ENCODE measurements at places on chromosomes 3 and 15. TPM values are rescaled to one million over a fixed set of nuclear protein-coding genes. Genes with fewer than 3 reads are reported as not detected.

DNA sequence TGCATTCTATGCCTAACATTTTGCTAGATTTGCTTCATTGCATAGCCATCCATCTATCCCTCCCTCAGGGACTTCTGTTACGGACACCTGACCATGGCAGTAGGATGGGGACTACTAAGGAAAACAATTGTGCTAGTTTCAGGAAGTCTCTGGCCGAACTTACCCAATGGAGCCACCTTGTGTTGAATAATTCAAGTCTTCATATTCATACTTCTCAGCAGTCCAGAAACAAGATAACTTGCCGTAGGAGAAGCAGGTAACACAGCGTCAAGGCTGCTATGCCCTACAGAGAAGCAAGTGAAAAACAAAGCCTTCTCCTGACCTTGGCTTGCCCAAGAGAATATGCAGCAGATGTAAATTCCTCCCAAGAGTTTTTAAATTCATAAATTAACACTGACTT is 685.3 kb downstream of the GRM7 start:
- no peak for DNase-seq
- no peaks in the 10 kb centered on the region for H3K4me1 ChIP-seq

GRCh38 chr3:177378168-177378567 is 180.9 kb upstream of the TBL1XR1 start:
- no peaks in the 10 kb centered on the region for H3K27me3 ChIP-seq
- peaks cover 8% of the 10 kb centered on the region for H3K36me3 ChIP-seq
- no peak for DNase-seq

DNA sequence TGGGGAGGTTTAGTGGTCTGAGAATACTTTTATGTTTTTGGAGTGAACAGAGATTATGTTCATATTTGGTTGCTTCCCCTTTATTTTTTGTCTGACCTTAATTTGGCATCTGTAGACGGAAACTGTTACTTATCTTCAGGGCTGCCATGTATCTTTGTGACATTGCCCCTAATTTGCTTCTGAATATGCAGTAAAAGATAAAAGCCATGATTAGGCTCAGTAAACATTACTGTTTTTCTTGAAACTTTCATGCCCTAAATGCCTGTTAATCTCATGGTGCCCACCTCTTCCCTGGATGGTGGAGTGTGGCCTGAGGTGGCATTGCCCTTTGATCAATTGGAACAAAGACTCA is 106.7 kb downstream of the C3orf70 start:
- no peak overlapping the region for H3K4me3 ChIP-seq
- H3K36me3 ChIP-seq: peaks cover 28% of the 10 kb centered on the region

DNA sequence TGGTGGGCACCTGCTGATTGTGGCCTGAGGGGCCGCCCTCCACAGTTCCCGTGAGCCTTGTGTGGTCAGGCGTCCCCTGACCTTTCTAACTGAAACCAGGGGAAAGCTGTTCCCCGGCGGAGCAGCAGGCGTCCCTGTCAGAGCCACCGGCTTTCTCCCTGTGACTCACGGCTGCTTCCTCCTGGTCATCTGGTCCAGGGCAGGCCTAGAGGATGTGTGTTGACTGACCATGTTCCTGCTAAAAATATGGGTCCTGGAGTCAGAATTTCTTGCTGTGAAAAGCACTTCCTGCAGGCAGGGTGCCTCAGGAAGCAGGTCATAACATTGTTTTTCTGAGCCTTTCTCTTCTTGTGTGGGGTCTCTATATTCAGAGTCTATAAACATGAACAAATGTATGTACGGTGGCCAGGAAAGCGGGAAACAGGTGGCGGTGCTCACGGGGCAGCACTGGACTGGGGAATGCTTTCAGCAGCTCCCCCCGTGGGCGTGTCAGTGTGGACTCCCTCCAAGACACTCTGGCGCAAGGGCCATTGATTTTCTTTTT is 38.4 kb upstream of the CGNL1 start:
- H3K36me3 ChIP-seq: no peaks in the 10 kb centered on the region
- no peak overlapping the region for H3K27ac ChIP-seq
- H3K27me3 ChIP-seq: no peaks in the 10 kb centered on the region
- peaks cover 24% of the 10 kb centered on the region for H3K4me1 ChIP-seq
- H3K4me3 ChIP-seq: no peak overlapping the region

DNA sequence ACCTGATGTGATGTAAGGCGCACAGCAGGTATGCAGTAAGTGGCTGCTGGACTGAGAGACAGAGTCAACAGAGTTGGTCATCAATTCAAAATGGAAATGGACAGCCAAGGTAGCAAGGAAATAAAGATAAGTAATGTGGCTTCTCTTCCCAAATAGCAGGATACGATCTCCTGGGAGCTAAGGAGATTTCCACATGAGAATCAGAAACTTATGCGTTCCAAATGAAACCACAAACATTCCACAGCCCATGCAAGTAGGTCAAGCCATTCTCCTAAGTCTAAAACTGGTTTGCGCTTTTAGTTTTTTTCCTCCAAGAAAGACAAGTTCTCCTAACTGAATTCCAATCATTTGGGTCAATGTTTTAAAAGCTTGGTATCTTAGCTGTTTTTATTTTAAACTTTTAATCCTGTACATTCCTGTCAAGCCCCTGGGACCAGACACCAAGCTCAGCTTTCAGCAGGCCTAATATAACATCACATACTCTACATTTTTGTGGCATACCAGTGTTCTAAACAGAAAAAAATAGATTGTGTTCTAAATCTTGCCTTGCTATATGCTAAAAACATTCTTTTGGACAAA is 73.7 kb upstream of the TSPAN3 start:
- no peaks in the 10 kb centered on the region for H3K27me3 ChIP-seq
- H3K4me1 ChIP-seq: peaks cover 49% of the 10 kb centered on the region
- peaks cover 36% of the 10 kb centered on the region for H3K36me3 ChIP-seq
- H3K4me3 ChIP-seq: peak overlapping the region; percentile 5
- H3K27ac ChIP-seq: peak overlapping the region; percentile 98

DNA sequence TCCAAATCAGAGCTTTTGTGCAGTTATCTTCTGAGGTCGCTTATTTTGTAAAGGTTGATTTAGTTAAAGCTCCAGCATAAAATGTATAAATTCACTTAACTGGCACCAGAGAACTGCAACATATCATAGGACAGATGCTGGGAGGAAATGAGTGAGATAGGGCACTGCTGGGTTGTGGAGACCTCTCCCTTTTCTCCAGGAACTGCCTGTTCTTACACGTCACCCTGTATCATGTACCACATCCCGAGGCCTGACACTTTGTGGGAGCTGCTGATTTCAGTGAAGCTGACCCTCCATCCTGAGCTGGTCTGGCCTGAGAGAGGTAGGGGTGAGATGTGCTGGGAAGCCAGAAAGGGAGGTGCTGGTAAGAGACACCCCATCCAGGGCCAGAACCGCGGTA is 213.8 kb upstream of the FEZF2 start:
- H3K27ac ChIP-seq: no peak overlapping the region
- H3K36me3 ChIP-seq: no peaks in the 10 kb centered on the region
- H3K4me1 ChIP-seq: no peaks in the 10 kb centered on the region
- no peak overlapping the region for H3K4me3 ChIP-seq
- no peak for DNase-seq

GRCh38 chr3:194075802-194076460 is 60.0 kb upstream of the HES1 start:
- DNase-seq: no peak
- peaks cover 23% of the 10 kb centered on the region for H3K4me1 ChIP-seq
- no peaks in the 10 kb centered on the region for H3K36me3 ChIP-seq
- no peak overlapping the region for H3K4me3 ChIP-seq
- no peak overlapping the region for H3K27ac ChIP-seq
- peaks cover 4% of the 10 kb centered on the region for H3K27me3 ChIP-seq

DNA sequence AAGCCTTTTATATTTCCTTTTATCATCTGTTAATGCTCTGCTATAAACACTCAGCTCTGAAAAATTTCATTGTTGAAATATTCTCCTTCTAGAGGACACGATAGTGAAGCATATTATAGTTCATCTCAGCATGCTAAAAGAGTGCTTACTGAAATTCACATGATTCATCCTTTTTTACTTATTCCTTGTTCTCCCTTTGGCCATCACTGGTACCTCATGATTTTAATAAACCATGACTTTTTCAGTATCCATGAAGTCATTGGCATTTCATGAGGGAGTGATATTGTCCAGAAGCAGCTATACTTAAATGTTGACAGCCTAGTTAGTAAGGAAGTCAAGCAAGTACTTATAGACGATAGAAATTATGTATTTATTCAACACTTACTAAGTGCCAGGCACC is 112.7 kb downstream of the PROS1 start:
- H3K27ac ChIP-seq: no peak overlapping the region
- no peak for DNase-seq
- H3K4me1 ChIP-seq: no peaks in the 10 kb centered on the region
- peaks cover 2% of the 10 kb centered on the region for H3K36me3 ChIP-seq
- no peak overlapping the region for H3K4me3 ChIP-seq
- no peaks in the 10 kb centered on the region for H3K27me3 ChIP-seq

GRCh38 chr3:28808068-28808467 is 459.4 kb upstream of the AZI2 start:
- no peak overlapping the region for H3K27ac ChIP-seq
- no peaks in the 10 kb centered on the region for H3K27me3 ChIP-seq
- DNase-seq: no peak
- no peaks in the 10 kb centered on the region for H3K4me1 ChIP-seq
- no peak overlapping the region for H3K4me3 ChIP-seq

GRCh38 chr3:72633534-72633933 is 214.7 kb downstream of the SHQ1 start:
- no peaks in the 10 kb centered on the region for H3K36me3 ChIP-seq
- no peaks in the 10 kb centered on the region for H3K27me3 ChIP-seq
- no peak overlapping the region for H3K4me3 ChIP-seq
- H3K4me1 ChIP-seq: peaks cover 20% of the 10 kb centered on the region
- no peak for DNase-seq

- no peaks in the 10 kb centered on the region for H3K27me3 ChIP-seq
- no peak overlapping the region for H3K4me3 ChIP-seq
- no peaks in the 10 kb centered on the region for H3K36me3 ChIP-seq
- no peak overlapping the region for H3K27ac ChIP-seq
- no peak for DNase-seq
These were observed 88.3 kb upstream of the ACP3 start for GRCh38 chr3:132228923-132229322.

- H3K27me3 ChIP-seq: peaks cover 28% of the 10 kb centered on the region
- H3K27ac ChIP-seq: no peak overlapping the region
- H3K4me3 ChIP-seq: no peak overlapping the region
- no peaks in the 10 kb centered on the region for H3K36me3 ChIP-seq
- H3K4me1 ChIP-seq: peaks cover 1% of the 10 kb centered on the region
These were observed 70.7 kb downstream of the RPLP1 start for GRCh38 chr15:69523010-69524001.

DNA sequence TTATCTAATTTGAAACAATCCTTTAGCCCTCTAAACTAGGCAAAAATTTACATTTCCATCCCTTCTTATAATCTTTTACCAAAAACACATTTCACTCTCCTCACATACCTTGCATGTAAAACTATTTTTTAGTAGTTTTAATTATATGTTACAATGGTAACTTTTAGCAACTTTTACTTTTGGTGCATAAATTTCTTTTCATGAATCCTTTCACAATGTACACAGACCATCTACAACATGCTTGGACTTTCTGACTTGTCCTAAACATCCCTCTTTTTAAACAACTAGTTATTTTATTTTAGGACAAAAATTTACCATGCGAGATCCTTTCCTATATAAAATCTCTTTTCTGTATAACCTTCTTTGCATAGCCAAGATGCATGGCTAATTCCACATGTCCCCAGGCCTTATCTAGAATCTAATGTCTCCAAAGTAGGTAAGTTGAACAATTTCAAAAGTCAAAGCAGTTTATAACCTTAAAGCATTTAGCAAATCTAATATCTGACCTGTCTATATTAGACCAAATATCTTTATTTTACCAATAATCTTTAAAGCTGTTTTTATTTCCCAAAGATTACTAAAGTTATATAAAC is 14.4 kb upstream of the ALDH1L1 start:
- no peak for DNase-seq
- H3K36me3 ChIP-seq: peaks cover 4% of the 10 kb centered on the region
- no peaks in the 10 kb centered on the region for H3K4me1 ChIP-seq
- H3K27me3 ChIP-seq: peaks cover 5% of the 10 kb centered on the region

- DNase-seq: no peak
- H3K27me3 ChIP-seq: no peaks in the 10 kb centered on the region
- H3K4me3 ChIP-seq: no peak overlapping the region
- no peaks in the 10 kb centered on the region for H3K4me1 ChIP-seq
These were observed 575.8 kb downstream of the FHIT start for GRCh38 chr3:60675424-60675823.

- DNase-seq: no peak
- no peaks in the 10 kb centered on the region for H3K36me3 ChIP-seq
- H3K4me1 ChIP-seq: peaks cover 11% of the 10 kb centered on the region
- peaks cover 2% of the 10 kb centered on the region for H3K27me3 ChIP-seq
These were observed 268.0 kb upstream of the ARHGEF26 start for GRCh38 chr3:153853163-153853562.

- H3K36me3 ChIP-seq: no peaks in the 10 kb centered on the region
- H3K27me3 ChIP-seq: peaks cover 15% of the 10 kb centered on the region
- no peaks in the 10 kb centered on the region for H3K4me1 ChIP-seq
- H3K27ac ChIP-seq: no peak overlapping the region
- DNase-seq: no peak
These were observed 188.4 kb downstream of the CPNE4 start for GRCh38 chr3:131846296-131846924.

Gene UBE2E1
- total RNA-seq: 90.4 TPM

Gene CELSR3
- total RNA-seq: 5.2 TPM

Gene SMCO1
- not detected for total RNA-seq

Gene SRGAP3
- 68.6 TPM for total RNA-seq

Gene ARPP21
- total RNA-seq: 0.67 TPM

All from mesothelial cell of epicardium (in vitro differentiated cells).